Activated CD8-positive, alpha-beta T cell treated with anti-CD3 and anti-CD28 coated beads, Interleukin-2, amount 10 ng/mL, durations not matched to agents 7 days and 5 days (primary cell): ENCODE measurements at places on chromosomes 4 and X. TPM values are rescaled to one million over a fixed set of nuclear protein-coding genes. Genes with fewer than 3 reads are reported as not detected.

Gene UGT2A1
- total RNA-seq = not detected

Gene GAB3
- total RNA-seq = 10.3 TPM

Gene IL3RA
- 0.60 TPM for total RNA-seq

Gene DCX
- total RNA-seq = not detected

Gene F8A3
- total RNA-seq = 10.8 TPM

Gene GAGE12J
- total RNA-seq = not detected

Gene SYTL4
- total RNA-seq = not detected

Gene ZNF595
- total RNA-seq = 4.2 TPM

Gene MRFAP1L1
- 65.5 TPM for total RNA-seq

Gene CACNA1F
- 0.11 TPM for total RNA-seq

Gene RS1
- total RNA-seq = not detected

GRCh38 chr4:158826882-158827281 lies 58.1 kb downstream of the FNIP2 start:
- peaks cover 13% of the 10 kb centered on the region for H3K36me3 ChIP-seq
- peak overlapping the region; percentile 51 for H3K27ac ChIP-seq
- no peaks in the 10 kb centered on the region for H3K27me3 ChIP-seq
- no peak for DNase-seq
- no peak overlapping the region for H3K4me3 ChIP-seq
- peaks cover 26% of the 10 kb centered on the region for H3K4me1 ChIP-seq

DNA sequence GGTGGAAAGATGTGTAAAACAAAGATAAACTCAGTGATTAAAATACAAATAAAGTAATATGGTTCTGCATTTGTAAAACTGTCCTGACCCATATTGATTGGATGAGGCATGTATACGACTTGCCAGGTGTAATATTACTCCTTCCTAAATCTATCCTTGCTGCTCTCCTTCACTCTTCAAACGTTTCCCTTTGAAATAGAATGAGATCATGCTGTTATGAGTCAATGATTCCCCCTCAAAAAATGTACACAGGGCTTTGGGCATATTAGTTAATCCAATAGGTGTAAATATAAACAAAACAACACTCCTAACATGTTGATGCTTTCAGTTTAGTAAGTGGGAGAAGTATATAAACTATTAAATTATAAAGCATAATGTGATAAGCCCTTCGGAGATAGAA lies 117.4 kb upstream of the GPM6A start:
- no peaks in the 10 kb centered on the region for H3K27me3 ChIP-seq
- no peaks in the 10 kb centered on the region for H3K36me3 ChIP-seq
- no peak overlapping the region for H3K4me3 ChIP-seq
- H3K27ac ChIP-seq = no peak overlapping the region
- no peaks in the 10 kb centered on the region for H3K4me1 ChIP-seq
- no peak for DNase-seq

GRCh38 chr4:110516106-110516922 lies 40.4 kb downstream of the ENPEP start:
- peak; percentile 77 for DNase-seq
- no peak overlapping the region for H3K27ac ChIP-seq
- H3K4me3 ChIP-seq = peak overlapping the region; percentile 90
- H3K4me1 ChIP-seq = peaks cover 6% of the 10 kb centered on the region

GRCh38 chrX:24483596-24483995 lies 18.5 kb downstream of the PDK3 start:
- H3K4me3 ChIP-seq = no peak overlapping the region
- no peak for DNase-seq
- H3K27me3 ChIP-seq = no peaks in the 10 kb centered on the region
- peaks cover 12% of the 10 kb centered on the region for H3K36me3 ChIP-seq

DNA sequence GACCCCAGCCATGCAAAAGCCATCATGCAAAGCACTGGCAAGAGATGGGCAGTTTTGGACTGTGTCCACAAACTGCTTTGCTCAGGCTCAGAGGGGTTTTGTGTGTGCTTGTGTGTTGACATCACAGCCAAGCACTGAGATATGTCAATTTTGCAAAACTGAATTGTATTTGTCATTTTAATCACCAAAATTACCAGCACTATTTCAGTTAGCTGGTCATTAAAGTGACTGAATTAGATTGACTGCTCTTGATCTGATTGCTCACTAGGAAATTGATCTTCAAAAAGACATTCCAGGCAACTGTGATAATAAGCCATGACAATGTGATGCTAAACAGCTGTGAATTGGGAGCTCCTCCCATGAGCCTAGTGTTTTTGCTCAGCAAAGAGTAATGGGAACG lies 337.3 kb upstream of the GNPDA2 start:
- no peaks in the 10 kb centered on the region for H3K27me3 ChIP-seq
- no peak overlapping the region for H3K4me3 ChIP-seq
- H3K4me1 ChIP-seq = no peaks in the 10 kb centered on the region
- no peak for DNase-seq
- no peak overlapping the region for H3K27ac ChIP-seq

DNA sequence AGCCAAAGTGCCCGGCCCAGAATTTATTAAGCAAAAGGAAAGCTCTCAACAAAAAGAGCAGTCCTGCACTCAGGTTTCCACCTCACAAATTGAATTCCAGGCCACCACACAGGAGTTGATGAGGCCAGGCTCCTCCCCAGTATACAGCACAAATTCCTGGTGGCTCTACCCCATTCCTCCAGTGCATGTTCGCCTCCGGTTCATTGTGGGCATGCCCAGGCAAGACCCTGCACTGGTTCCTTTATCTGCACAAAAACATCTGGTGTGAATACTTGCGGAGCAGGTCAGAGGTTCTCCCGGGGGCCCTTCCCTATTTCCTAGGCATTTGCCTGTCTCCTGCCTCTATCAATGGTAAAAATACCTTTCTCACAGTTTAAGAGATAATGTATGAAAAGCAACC lies 195.2 kb upstream of the ANXA10 start:
- DNase-seq = no peak
- H3K36me3 ChIP-seq = no peaks in the 10 kb centered on the region
- no peak overlapping the region for H3K4me3 ChIP-seq

- H3K36me3 ChIP-seq = no peaks in the 10 kb centered on the region
- H3K4me1 ChIP-seq = no peaks in the 10 kb centered on the region
- DNase-seq = no peak
- no peak overlapping the region for H3K4me3 ChIP-seq
Measured at GRCh38 chrX:137575596-137576255, 9.8 kb downstream of the ZIC3 start.

DNA sequence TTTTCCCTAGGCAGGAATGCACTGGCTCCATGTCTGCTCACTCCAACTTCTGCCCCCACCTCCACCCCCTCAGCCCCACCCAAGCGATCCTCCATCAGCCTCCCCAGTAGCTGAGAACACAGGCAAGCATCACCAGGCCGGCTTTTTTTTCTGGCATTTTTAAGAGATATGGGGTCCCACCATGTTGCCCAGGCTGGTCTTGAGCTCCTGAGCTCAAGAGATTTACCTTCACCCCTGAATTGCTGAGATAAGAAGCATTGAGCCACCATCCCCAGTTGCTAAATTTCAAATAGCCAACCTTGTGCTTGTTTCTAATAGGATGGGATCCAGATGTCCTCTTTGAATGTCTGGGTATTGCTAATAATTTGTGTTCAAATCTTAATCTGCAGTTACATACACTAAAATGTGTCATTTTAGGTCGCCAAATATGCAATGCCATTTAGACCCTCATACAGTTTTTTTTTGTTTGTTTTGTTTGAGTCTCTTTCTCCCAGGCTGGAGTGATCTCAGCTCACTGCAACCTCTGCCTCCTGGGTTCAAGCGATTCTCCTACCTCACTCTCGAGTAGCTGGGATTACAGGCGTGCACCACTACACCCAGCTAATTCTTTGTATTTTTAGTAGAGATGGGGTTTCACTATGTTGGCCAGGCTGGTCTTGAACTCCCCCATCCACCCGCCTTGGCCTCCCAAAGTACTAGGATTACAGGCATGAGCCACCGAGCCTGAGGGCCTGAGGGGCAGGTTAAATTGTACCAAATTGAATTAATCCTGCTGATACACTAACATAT lies 8.8 kb downstream of the LARP7 start:
- no peak overlapping the region for H3K4me3 ChIP-seq
- H3K27ac ChIP-seq = no peak overlapping the region
- H3K36me3 ChIP-seq = peaks cover 27% of the 10 kb centered on the region

GRCh38 chrX:141787655-141788054 lies 50.5 kb upstream of the MAGEC3 start:
- no peaks in the 10 kb centered on the region for H3K36me3 ChIP-seq
- H3K4me3 ChIP-seq = no peak overlapping the region
- no peak overlapping the region for H3K27ac ChIP-seq
- no peaks in the 10 kb centered on the region for H3K4me1 ChIP-seq

- no peak for DNase-seq
- H3K36me3 ChIP-seq = no peaks in the 10 kb centered on the region
- H3K27me3 ChIP-seq = no peaks in the 10 kb centered on the region
- H3K27ac ChIP-seq = no peak overlapping the region
- no peak overlapping the region for H3K4me3 ChIP-seq
Measured at GRCh38 chr4:90857081-90857820, 730.1 kb downstream of the CCSER1 start.

DNA sequence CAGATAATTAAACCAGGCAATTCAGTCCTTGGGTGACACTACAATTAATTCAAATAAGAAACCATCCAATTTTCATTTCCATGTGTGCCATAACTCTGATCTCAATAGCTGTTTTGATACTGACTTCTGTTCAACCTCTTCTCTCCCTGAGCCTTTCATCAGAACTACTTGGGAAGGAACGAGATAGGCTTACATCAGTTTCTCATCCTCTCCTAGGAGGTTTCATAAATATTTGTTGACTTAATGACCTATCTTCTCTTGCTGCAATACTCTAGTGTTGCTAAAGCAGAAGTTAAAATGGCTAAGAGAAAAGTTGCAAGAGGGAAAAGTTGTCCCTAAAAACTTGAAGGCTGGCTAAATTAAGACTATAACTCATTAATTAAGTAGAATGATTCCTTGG lies 41.8 kb downstream of the PRKG2 start:
- H3K36me3 ChIP-seq = no peaks in the 10 kb centered on the region
- H3K4me3 ChIP-seq = no peak overlapping the region
- no peaks in the 10 kb centered on the region for H3K4me1 ChIP-seq
- no peak overlapping the region for H3K27ac ChIP-seq
- no peak for DNase-seq
- no peaks in the 10 kb centered on the region for H3K27me3 ChIP-seq

DNA sequence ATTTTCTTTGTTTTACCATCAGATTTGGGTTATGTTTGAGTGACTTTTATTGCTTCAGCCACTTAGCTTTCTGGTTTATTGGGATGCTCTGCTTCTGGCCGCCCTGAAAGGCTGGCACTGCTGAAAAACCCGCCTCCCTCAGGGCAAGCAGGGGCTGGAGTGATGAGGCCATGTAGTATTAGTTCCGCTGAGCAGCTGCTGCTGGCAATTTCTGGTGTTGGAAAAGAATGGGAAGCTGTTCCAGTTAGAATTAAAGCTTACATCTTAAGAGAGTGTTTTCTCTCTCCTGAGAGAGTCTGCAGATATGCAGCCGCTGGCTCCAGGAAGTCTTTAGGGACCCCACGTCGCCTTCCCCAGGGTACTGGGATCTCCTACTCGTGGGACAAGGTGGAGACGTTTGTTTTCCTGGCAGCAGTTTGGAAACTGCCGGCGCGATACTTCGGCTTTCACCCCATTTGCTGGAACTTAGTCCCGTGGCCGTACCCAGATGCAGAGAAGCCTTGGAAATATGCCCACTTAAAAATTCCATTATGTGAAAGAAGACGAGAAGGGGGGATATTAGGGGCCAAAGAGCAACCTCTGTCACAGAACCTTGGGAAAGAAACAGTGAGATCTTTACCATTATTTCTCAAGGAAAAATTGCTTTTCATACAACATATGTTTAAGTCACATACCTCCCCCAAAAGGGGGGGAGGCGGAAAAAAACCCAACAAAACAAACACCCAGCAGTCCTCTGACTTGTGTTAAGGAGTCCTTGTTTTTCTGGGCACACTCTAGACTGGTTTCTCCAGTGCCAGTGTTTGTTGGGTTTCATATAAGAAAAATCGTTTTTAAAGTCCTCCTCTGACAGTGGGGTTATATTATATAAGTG lies 72.6 kb downstream of the TMEM131L start:
- peaks cover 74% of the 10 kb centered on the region for H3K4me1 ChIP-seq
- no peak for DNase-seq
- H3K27me3 ChIP-seq = no peaks in the 10 kb centered on the region
- no peak overlapping the region for H3K27ac ChIP-seq
- H3K4me3 ChIP-seq = no peak overlapping the region

GRCh38 chr4:89203902-89204301 lies 92.6 kb downstream of the TIGD2 start:
- no peaks in the 10 kb centered on the region for H3K36me3 ChIP-seq
- H3K27ac ChIP-seq = no peak overlapping the region
- H3K4me3 ChIP-seq = no peak overlapping the region
- no peaks in the 10 kb centered on the region for H3K4me1 ChIP-seq

DNA sequence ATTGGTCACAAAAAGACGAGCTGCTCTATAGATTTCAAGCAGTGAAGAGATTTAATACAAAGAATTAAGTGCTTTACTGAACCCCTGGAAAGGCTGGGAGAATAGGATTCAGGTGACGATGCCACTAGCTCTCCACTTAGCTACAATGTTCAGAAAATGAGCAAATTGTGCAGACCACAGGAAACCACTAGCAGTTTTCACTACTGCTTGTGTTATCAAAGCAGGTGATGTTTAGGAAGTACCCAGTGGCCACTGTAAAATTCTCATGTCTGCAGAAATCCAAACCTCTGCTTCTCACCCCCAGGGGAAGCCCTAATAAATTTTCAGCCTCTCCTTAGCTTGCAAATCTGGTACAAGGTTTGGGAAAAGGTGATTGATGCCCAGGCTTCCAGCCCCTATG lies 165.1 kb downstream of the IL1RAPL1 start:
- no peak overlapping the region for H3K4me3 ChIP-seq
- no peaks in the 10 kb centered on the region for H3K27me3 ChIP-seq

- DNase-seq = no peak
- no peak overlapping the region for H3K4me3 ChIP-seq
Measured at GRCh38 chrX:72466493-72466892, 106.2 kb downstream of the HDAC8 start.

DNA sequence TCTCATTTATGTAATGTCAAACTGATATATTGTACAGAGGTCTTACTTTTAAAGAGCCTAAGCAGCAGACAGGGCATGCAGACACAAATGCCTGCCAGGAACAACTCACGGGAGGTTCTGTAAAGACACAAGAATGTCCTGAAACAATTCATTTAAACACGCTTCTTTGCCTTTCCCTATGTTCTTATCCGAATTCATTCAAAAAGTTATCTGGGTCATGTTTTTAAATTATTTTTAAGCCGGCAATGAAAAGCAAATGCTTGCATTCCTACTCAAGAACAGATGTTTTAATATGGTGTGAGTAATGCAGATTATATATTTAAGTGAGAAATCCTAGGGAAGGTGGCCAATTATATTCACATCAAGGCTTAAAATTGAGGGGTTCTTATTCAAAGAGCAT lies 192.6 kb downstream of the PDGFC start:
- no peaks in the 10 kb centered on the region for H3K27me3 ChIP-seq
- no peak overlapping the region for H3K27ac ChIP-seq
- H3K4me1 ChIP-seq = no peaks in the 10 kb centered on the region
- H3K4me3 ChIP-seq = no peak overlapping the region

DNA sequence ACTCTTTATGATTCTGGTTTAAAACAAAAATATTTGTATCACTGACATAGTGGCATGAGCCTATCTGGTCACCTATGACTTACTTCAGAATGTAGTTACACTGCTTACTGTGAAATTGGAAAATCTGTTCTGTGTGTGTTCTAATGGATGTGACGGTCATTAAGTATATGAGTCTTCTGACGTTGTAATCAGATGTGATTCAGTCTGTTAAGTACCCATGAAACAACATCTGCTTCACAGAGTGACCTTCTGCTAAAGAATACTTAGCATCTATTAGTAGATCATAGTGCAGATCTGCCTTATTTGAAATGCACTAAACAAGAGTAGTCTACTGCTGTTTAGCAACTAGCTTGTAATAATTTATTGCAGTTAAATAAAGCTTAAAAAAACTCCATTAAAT lies 317.1 kb downstream of the DCTD start:
- H3K4me1 ChIP-seq = no peaks in the 10 kb centered on the region
- DNase-seq = no peak
- H3K27ac ChIP-seq = no peak overlapping the region
- H3K4me3 ChIP-seq = no peak overlapping the region
- H3K27me3 ChIP-seq = no peaks in the 10 kb centered on the region
